Upper lobe of left lung (tissue), 6 donors: ENCODE measurements at places on chromosomes 12 and 14. TPM values are rescaled to one million over a fixed set of nuclear protein-coding genes. Genes with fewer than 3 reads are reported as not detected.

ARMH4 gene
- total RNA-seq = 6.2 TPM

TTLL5 gene
- 85.9 TPM for total RNA-seq

CATSPERB gene
- 5.6 TPM for total RNA-seq

DNA sequence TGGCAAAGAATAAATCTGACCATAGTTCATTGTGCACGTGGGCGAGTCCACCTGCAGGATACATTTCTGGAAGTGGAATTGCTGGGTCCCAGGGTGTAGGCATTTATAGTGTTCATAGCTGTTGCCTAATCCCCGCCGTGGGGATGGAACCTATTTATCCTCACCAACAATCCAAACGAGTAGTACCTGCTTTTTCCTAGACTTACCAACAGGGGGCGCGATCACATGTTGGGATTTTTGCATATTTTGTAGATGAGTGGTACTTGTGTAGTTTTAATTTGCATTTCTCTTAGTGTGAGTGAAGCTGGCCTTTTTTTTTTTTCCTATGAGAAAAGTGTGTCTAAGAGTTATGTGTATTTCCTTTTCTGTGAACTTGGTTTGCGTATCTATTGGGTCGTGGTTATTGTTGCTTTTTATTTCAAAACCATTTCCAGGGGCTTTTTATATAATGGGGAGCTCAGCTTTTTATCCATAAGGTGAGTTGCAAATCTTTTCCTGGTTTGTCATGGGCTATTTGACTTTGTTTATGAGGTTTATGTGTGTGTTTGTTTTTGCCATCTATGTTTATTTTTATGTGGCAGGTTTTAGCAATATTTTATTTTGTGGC lies 67.2 kb downstream of the CCDC92 start:
- peaks cover 4% of the 10 kb centered on the region for H3K4me1 ChIP-seq
- H3K4me3 ChIP-seq = no peak overlapping the region
- peak; percentile 73 for DNase-seq
- H3K27me3 ChIP-seq = no peaks in the 10 kb centered on the region

GRCh38 chr12:57454213-57454565 lies 918 bp upstream of the INHBE start:
- DNase-seq = no peak
- H3K27me3 ChIP-seq = no peaks in the 10 kb centered on the region
- no peak overlapping the region for H3K4me3 ChIP-seq
- H3K27ac ChIP-seq = no peak overlapping the region
- no peaks in the 10 kb centered on the region for H3K36me3 ChIP-seq
- peaks cover 20% of the 10 kb centered on the region for H3K4me1 ChIP-seq

- no peak overlapping the region for H3K27ac ChIP-seq
- no peaks in the 10 kb centered on the region for H3K36me3 ChIP-seq
- no peak overlapping the region for H3K4me3 ChIP-seq
- H3K27me3 ChIP-seq = no peaks in the 10 kb centered on the region
These were observed 110.1 kb upstream of the FAR2 start for GRCh38 chr12:29039013-29039412.

- no peak overlapping the region for H3K4me3 ChIP-seq
- no peaks in the 10 kb centered on the region for H3K27me3 ChIP-seq
- no peak overlapping the region for H3K27ac ChIP-seq
These were observed 44.7 kb downstream of the FERMT2 start for GRCh38 chr14:52906141-52906601.

DNA sequence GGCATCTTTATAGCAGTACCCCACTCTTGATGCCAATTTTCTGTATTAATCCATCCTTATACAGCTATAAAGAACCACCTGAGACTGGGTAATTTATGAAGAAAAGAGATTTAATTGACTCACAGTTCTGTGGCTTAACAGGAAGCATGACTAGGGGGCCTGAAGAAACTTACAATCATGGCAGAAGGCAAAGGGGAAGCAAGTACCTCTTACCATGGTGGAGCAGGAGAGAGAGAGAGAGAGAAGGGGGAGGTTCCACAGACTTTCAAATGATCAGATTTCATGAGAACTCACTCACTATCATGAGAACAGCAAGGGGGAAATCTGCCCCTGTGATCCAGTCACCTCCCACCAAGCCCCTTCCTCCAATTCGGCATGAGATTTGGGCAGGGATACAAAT lies 84.4 kb downstream of the SLC24A4 start:
- H3K4me1 ChIP-seq = peaks cover 22% of the 10 kb centered on the region
- H3K36me3 ChIP-seq = no peaks in the 10 kb centered on the region
- no peak overlapping the region for H3K4me3 ChIP-seq
- no peak for DNase-seq
- peak overlapping the region; percentile 50 for H3K27ac ChIP-seq
- no peaks in the 10 kb centered on the region for H3K27me3 ChIP-seq

DNA sequence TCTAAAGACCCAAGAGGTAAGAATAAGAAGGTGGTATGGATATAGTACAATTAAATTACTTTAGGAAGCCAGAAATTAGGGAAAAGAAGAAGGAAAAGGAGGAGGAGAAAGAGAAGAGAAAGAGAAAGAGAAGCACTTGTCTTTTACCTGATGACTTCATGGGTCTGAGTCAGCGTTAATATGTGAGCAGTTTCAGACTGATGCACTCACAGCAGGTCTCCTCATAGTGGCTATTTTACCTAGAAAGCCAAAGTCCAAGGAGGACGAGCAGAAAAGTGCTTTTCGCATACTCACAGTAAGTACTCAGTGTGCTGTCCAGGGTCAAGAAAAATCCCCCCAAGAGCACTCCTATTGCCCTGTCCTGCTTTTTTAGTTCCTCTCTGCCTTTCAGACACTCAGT lies 222.1 kb downstream of the C12orf42 start:
- no peaks in the 10 kb centered on the region for H3K36me3 ChIP-seq
- H3K27me3 ChIP-seq = no peaks in the 10 kb centered on the region
- no peak overlapping the region for H3K4me3 ChIP-seq
- no peak overlapping the region for H3K27ac ChIP-seq
- DNase-seq = no peak
- no peaks in the 10 kb centered on the region for H3K4me1 ChIP-seq

DNA sequence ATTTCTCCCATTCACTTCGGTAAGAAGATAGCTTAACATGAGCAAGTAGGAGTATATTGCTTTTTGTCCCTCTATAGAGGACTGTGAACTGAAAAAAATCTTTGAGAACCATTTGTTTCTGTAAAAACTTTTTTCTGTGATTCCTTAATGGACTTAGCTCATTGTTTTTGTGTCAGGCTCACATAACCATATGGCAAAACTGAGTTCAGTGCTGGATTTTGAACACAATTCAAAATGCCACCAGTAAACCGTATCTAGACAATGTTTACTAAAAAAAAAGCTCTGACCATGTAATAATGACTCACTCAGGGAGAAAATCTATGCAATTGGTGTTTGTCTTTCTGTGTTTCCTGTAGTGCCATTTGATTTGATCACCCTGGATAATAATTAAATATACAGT lies 5.2 kb downstream of the TRHDE start:
- peaks cover 8% of the 10 kb centered on the region for H3K27me3 ChIP-seq
- H3K36me3 ChIP-seq = no peaks in the 10 kb centered on the region
- peaks cover 11% of the 10 kb centered on the region for H3K4me1 ChIP-seq
- H3K27ac ChIP-seq = no peak overlapping the region
- no peak overlapping the region for H3K4me3 ChIP-seq
- DNase-seq = no peak

GRCh38 chr14:62081951-62082350 lies 319.7 kb downstream of the SNAPC1 start:
- no peak overlapping the region for H3K4me3 ChIP-seq
- H3K27ac ChIP-seq = no peak overlapping the region
- no peak for DNase-seq
- no peaks in the 10 kb centered on the region for H3K4me1 ChIP-seq

- DNase-seq = no peak
- peaks cover 41% of the 10 kb centered on the region for H3K4me1 ChIP-seq
- H3K4me3 ChIP-seq = no peak overlapping the region
- peak overlapping the region; percentile 22 for H3K27ac ChIP-seq
These were observed 122.7 kb upstream of the MDM1 start for GRCh38 chr12:68454892-68455291.

DNA sequence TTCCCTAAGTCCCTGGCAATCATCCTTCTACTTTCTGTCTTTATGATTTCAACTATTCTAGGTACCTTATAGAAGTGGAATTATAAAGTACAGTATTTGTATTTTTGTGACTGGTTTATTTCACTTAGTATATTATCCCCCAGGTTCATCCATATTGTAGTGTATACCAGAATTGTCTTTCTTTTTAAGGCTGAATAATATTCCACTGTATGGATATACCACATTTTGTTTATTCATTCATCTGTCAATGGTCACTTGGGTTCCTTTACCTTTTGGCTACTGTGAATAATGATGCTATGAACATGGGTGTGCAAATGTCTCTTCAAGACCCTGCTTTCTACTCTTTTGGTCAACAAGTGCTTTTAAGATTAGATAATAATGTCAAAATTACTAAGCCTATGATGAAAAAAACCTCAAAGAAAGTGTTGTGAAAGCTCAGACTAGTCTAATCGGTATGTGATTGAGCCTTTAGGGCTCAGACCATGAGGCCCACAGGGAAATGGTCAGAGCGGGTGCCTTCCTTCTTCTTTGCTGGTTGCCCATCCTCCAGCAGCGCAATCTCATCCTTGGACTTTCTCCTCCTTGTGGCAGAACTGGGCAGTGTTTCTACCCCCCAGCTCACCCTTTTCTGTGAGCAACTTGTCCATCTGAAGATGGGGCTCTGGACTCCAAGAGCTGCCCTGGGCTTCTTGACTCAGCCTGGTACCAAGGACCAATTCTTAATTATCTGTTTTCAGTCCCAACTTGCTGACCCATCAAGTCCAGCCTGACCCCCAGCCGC lies 105.4 kb downstream of the TTC8 start:
- no peaks in the 10 kb centered on the region for H3K36me3 ChIP-seq
- H3K27ac ChIP-seq = no peak overlapping the region
- no peaks in the 10 kb centered on the region for H3K27me3 ChIP-seq
- H3K4me3 ChIP-seq = no peak overlapping the region
- no peak for DNase-seq

DNA sequence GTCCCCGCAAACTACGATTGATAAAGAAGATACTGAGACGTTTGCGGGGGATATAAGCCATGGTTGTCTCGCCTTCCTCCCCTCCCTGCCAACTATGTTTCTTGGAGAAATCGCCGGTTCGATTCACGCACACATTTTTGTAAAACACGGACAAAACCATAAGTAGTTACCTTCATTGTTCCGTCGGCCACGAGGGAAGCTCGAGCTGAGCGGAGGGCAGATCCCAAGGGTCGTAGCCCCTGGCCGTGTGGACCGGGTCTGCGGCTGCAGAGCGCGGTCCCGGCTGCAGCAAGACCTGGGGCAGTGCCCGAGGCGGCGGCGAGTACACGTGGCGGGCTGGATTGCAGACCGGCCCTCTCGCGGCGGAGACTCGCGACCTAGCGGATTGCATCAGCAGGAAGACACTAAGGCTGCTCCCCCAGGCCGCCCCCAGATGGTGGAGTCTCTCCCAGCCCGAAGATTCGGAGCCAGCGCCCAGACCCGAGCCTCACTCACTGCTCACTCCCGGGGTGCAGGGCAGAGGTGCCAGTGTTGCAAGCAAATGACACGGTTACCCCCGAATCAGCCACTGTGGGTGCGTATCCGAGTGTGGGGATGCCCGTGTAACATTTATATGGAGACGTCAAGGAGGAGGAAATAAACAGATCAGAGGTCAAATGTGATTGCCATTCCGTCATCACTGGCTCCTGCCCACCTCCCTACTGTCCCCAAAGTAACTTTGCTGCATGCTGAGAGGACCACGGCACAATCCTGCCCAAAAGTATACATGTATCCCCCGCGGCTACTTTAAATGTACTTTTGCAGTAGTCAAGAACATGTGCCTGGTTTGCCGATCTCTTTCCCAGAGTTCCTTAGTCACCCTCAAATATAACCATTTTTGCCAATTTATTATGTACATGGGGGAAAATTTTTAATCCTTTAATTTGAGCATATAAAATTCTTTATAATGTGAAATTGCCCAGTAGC lies at the start of gene BCAT1:
Gene BCAT1, minus strand, starts transcription at position 345 of the 966 bp plus-strand sequence. Its CDS starts 169 bp downstream, at position 176.
- peak within 1 kb of the TSS; percentile 62 for H3K27ac ChIP-seq
- peak within 1 kb of the TSS; percentile 74 for H3K4me3 ChIP-seq
- H3K36me3 ChIP-seq = no peaks in the 10 kb centered on the region
- peaks cover 4% of the 10 kb centered on the region for H3K4me1 ChIP-seq
- H3K27me3 ChIP-seq = no peaks in the 10 kb centered on the region
